Activated T-helper 17 cell treated with anti-CD3 and anti-CD28 coated beads, Interleukin-2, amount 50 U/mL, for 72 hours (primary cell): ENCODE measurements at places on chromosomes 16 and 17.

- ATAC-seq: no peak
Measured at GRCh38 chr16:15822957-15823356, 33.9 kb downstream of the MYH11 start.

DNA sequence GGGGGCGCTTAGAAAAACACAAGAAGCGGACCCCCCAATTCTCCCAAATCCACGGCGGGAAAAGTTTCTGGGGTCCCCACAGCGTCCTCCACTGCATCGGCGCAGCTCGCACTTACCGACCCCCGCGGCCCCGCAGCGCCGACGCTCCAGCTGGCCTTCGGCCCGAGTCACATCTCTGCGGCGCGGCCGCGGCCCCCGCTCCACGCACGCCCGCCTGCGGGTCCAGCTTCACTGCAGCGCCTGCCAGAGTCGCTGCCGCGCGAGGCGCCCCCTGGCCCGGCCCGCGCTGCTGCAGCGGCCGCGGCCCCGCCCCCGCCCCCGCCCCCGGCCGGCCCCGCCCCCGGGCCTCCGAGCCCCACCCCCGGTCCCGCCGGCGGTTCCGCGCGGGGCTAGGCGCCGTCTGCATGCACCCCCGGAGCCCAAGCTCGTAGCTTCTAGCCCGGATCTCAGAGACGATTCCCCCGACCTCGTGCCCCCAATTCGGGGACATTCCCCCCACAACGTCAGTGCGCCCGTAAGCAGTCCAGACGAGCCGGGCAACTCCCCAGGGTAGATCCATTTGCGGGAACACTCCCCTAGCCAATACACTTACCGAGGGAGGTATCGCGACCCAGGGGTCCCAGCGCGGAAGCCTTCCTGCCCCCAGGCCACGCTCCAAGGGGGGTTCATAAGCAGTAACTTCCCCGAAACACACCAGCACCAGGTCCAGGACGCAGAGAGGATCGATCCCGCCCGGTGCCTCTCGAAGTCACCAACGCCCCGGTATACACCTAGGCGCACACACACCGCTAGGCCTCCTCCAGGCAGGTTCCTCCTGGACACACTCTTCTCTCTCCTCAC, at the start of gene GPRC5B:
Gene GPRC5B, minus strand, starts transcription at position 238 of the 840 bp plus-strand sequence. CDS start 12,003 bp downstream, outside the sequence.
- peak; percentile 45 for ATAC-seq

- no peak for ATAC-seq
Measured at GRCh38 chr17:54882371-54882770, 18.3 kb upstream of the TOM1L1 start.

- ATAC-seq: peak; percentile 25
Measured at GRCh38 chr16:67393788-67394154, 473 bp upstream of the TPPP3 start.

DNA sequence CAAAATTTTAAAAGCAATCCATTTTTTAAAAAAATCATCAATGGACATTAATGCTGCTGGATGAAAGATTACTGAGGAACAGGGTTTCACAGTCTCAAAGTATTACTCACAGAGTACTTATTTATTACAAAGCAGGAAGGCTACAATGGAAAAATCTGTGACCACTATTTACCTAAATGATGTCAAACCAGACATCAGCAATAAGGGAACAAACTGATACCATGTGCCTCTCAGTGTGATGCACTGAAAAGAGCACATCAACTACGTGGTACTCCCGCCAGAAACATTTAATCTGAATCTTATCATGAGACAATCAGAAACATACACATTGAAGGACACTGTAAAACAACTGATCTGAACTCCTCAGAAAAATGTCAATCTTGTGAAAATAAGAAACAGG, 124.2 kb downstream of the PARN start:
- ATAC-seq: peak; percentile 37

DNA sequence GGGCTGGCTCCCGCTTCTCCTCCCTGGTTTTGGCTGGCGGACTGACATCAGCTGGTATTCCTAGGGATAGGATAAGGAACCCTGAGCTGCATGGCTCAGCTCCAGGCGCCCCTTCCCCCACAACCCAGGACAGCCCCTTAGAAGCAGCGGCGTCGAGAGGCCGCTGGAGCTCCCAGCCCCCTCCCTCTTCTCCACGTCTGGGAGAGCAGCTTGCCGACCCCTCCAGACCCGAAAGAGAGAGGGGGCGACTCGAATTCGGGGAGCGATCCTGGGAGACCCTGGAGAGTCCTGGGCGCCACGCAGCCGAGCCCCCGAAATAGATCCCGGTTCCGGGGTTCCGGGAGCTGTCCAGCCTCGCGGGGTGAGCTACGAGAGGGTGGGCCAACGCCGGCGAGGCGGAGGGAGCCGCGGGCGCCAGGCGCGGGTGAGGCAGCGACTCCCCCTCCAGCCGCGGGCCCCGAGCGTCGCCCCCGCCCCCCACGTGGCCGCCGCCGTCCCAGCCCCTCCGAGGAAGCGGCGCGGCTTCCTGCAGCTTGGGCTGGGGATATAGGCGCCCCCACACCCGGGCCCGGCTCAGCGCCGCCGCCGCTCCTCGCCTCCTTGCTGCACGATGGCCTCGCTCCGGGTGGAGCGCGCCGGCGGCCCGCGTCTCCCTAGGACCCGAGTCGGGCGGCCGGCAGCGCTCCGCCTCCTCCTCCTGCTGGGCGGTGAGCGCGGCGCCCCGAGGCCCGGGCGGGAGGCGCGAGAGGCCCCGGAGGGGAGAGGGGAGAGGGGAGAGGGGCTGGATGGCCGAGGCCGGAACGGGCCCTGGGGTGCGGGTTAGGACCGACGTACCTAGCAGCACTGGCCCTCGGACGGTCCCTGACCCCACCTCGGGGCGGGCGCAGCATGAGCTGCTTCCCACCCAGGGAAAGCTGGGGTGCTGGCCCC, at the start of gene RAMP2:
Gene RAMP2, plus strand, starts transcription at position 576 of the 930 bp plus-strand sequence. Its CDS starts 35 bp downstream, at position 611.
- ATAC-seq: peak; percentile 28

DNA sequence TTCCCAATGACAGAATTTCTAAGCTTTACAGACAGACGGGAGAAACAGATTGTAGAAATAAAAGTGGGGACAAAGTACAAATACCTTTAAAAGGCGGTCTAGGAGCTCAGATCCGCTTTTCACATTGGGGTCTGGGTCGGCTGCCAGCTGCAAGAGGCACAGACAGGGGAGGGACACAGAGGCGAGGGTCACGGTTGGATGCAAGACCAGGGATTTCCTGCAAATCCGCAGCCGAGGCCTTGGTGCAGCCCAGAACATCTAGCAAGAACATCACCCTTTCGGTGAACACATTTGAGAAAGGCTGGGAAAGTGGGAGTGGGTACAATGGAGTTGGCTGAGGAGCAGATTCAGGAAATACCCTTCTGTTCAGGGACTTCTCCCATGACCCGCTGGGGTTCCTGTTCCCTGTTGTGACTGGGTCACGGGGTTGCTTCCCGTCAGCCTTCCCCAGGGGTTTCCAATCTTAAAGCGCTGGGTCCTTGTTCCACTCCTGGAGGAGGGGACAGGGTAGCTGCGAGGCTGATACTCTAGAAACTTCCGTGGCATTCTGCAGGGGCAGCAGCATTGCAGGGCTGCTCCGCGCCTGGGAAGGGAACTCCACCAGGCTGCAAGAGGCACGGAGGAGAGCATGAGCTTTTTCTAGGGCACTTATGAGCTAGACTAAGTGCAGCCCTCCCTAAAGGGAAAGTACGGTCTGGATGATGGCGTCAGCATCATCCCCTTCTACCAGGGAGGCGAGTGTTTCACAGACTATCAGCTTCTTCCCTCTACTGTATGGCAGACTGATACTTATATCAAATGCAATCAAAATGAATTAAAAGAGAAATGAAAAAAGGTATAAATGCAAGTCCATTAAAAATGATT, 16.0 kb downstream of the VAC14 start:
- ATAC-seq: no peak

DNA sequence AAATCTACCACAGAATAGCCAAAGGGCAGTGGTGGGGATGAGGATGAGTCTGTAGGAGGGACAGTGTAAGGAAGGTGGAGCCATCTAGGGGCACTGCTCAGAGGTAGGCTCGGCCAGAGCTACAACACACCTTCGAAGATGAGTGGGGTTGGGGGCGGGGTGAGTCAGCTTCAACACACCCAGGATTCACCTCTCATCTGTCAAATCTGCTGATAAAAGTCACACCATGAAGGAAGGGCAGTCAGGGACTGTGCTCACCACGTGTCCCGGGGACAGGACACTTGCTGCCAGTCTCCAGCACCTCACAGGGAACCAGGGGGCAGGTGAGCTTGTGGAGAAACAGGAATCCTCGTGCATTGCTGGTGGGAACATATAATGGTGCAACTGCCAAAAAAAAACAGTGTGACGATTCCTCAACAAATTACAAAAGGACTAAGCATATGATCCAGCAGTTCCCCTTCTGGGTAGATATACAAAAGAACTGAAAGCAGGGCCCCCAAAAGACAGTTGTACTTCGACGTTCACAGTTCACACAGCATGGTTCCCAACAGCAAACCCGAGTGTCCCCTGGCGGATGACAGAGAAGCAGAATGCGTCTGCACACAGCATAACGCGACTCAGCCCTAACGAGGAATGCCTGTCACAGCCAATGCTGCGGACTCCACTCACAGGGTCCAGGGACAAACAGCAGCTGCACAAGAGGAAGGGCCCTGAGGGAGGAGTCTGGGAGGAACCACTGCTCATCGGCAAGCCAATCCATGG, 133.1 kb downstream of the ANKRD11 start:
- ATAC-seq: peak; percentile 73

GRCh38 chr17:58268774-58269556, 11.8 kb downstream of the MPO start:
- ATAC-seq: no peak

GRCh38 chr17:3889325-3890012, 3.4 kb downstream of the CAMKK1 start:
- no peak for ATAC-seq

DNA sequence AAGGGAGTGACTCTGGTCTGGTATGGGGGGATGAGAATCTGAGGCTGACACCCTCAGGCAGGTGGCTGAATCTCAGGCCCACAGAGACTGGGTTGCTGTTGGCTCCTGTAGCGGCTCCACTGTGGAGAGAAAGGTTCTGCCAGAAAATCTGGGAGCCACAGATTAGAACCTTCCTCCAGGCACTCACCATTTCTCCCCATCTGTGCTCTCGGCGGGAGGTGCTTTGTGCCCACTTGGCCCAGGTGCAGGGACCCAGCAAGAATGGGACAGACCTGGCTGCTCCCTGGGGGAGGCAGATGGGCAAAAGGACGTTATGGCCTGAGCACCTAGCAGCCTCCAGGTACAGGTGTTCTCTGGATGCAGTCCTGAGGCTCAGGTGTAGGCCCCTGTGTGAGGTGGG, 20.1 kb downstream of the RAB11FIP3 start:
- ATAC-seq: no peak

- ATAC-seq: no peak
Measured at GRCh38 chr16:46690281-46691178, 1.1 kb downstream of the ORC6 start.

- no peak for ATAC-seq
Measured at GRCh38 chr16:72164691-72165090, 7.3 kb downstream of the PMFBP1 start.

GRCh38 chr16:11806721-11807120, 9.7 kb upstream of the ZC3H7A start:
- no peak for ATAC-seq

DNA sequence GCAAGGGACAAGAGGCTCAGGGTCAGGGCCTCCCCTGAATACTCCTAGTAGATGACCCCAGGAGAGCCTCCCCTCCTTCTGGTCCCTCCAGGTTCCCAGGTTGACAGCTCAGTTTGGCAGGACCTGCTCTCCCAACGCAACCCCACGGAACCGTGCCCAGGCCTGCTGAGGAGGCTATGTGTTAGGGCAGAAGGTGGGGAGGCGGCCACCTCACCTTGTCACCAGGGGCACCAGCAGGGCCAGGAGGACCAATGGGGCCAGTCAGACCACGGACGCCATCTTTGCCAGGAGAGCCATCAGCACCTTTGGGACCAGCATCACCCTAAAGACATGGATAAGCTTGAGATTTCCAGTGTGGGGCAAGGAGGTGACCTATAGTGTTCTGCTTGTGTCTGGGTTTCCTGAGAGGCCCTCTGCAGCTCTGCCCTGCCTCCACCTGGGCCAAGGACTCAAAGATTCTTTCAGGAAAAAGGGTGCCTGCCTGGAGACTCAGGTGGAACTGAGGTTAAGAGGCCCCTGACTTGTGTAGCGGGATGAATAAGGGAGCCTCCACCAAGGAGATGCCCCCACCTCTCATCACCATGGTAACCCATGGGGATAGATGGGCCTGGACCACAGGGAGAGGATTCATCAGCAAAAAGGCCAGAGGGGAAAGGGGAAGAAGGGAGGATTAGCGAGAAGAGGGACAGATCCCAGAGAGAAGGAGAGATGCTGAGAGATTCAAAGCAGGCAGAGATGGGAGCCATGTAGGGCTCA, 10.7 kb downstream of the COL1A1 start:
- ATAC-seq: no peak

DNA sequence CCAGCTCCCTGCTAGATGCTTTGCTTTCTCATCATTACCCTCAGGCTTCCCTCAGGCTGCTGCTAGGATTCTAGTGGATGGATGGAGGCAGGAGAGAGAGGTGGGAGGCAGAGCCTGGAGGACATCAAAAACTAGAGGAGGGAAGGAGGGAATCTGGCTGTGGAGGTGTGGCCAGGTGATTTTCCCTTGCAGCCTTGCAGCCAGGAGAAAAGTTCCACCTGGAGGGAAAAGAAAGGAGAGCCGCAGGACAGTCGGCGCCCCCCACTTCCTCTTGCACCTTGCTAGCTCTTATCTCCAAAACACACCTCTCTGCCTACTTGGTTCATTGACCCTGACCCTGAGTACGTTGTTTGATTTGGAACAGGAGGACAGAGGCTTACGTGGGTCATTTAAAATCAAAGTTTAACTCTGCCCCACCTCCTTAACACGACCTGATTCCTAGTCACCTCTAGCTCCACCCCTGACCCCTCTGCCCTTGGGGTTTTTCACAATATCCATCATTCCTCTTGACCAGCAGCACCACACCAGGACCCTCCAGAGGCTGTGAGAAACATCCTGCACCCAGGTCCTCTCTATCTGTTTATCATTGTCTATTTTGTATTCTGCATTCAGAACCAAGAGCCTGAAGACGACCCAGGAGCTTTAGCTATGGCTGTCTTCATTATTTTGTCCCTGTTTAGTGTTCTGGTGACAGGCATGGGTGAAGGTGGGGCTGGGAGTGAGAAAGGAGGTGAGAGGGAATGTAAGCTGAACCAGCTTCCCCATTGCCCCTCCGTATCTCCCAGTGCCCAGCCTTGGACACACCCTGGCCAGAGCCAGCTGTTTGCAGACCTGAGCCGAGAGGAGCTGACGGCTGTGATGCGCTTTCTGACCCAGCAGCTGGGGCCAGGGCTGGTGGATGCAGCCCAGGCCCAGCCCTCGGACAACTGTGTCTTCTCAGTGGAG, 15.9 kb downstream of the AOC3 start:
- ATAC-seq: no peak

GRCh38 chr16:71626858-71627213, 852 bp downstream of the MARVELD3 start:
- ATAC-seq: no peak

- ATAC-seq: no peak
Measured at GRCh38 chr16:75203096-75203495, 3.9 kb downstream of the CTRB2 start.

- ATAC-seq: no peak
Measured at GRCh38 chr16:3842994-3843393, 37.5 kb downstream of the CREBBP start.

- no peak for ATAC-seq
Measured at GRCh38 chr17:16459855-16460550, 32.0 kb downstream of the LRRC75A start.

- ATAC-seq: no peak
Measured at GRCh38 chr17:76421044-76421407, 31.9 kb downstream of the UBE2O start.

GRCh38 chr16:4660454-4661007, 32.8 kb upstream of the NUDT16L1 start:
- ATAC-seq: peak; percentile 87

GRCh38 chr16:52561910-52562741, 15.2 kb upstream of the TOX3 start:
- ATAC-seq: no peak

GRCh38 chr16:67547423-67548264, 14.7 kb upstream of the CTCF start:
- peak; percentile 55 for ATAC-seq
